ENCODE measurements at places on chromosomes 12 and 14. TPM values are rescaled to one million over a fixed set of nuclear protein-coding genes. Genes with fewer than 3 reads are reported as not detected.

The PIWIL1 gene
- total RNA-seq = not detected

DNA sequence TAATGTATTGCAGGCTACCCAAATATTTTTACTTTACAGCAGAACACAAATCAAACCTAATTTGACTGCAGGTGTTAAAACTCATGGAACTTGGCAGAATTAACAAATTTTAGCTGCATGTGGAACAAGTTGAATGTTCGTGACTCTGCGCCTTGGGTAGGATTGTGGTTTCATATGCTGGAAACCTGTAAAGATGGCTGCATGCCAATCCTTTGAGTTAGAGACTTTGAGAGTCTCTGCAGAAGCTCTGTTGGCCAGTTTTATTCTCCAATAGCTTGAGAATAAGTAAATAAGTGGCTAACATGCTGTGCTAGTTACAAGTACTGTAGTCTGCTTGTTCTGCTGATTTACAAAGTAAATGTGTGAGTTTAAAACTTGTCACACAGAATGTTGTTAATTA lies 77.8 kb downstream of the PDE6H start:
- no peak for DNase-seq

DNA sequence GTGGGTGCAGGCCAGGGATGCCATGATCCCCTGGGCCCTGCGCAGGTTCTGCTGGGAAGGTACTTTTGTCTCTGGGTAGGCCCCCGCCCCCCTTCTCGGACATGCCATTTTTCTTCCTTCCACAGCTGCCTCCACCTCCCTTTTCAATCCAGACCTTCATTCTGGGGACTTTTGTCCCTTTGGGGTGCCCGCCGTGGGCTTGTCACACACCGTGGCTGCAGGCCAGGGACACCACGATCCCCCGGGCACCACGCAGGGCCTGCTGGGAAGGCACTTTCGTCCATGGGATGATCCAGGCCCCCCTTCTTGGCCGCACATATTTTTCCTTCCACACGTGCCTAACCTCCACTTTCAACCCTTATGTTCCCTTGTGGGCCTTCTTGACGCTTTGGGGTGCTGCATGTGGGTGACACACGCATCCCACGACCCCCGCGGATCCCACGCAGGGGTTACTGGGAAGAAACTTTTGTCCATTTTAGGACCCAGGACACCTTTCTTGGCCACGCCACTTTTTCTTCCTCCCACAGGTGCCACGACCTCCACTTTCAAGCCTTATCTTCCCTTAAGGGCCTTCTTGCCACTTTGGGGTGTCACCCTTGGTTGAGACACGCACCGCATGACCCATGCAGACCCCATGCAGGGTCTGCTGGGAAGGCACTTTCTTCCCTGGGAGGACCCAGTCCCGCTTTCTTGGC lies 272.5 kb downstream of the ALG10 start:
- no peak for DNase-seq

GRCh38 chr12:102342281-102343006 lies 137.9 kb downstream of the IGF1 start:
- no peak for DNase-seq

GRCh38 chr14:30063746-30064145 lies 136.1 kb upstream of the PRKD1 start:
- DNase-seq = no peak

GRCh38 chr14:101719045-101719645 lies 42.4 kb upstream of the PPP2R5C start:
- no peak for DNase-seq

DNA sequence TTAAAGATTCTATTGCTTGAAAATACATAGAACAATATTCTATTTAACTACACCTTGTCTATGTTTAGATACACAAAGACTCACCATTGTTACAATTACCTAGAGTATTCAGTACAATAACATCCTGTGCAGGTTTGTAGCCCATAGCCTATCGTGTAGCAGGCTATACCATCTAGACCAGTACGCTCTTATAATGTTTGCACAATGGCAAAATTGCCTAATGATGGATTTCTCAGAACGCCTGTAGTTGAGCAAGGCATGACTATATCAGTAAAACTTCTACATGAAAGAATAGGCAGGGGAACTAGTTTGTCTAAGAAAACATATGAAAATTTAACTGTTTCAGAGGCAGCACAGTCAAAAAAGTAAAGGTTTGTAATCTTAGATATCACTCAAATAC lies 375.9 kb downstream of the DAD1 start:
- DNase-seq = peak; percentile 19

- DNase-seq = no peak
Measured at GRCh38 chr14:62956413-62956812, 88.8 kb downstream of the KCNH5 start.

All from fibroblast of villous mesenchyme (primary cell).